ENCODE measurements at places on chromosomes 4 and X. TPM values are rescaled to one million over a fixed set of nuclear protein-coding genes. Genes with fewer than 3 reads are reported as not detected.

DAPP1 gene
- total RNA-seq, result not detected

RTL3 gene
- 0.15 TPM for total RNA-seq

ADH1C gene
- total RNA-seq, result not detected

GDI1 gene
- 113 TPM for total RNA-seq

BTK gene
- 0.11 TPM for total RNA-seq

WDR19 gene
- 7.3 TPM for total RNA-seq

CENPVL2 gene
- total RNA-seq, result not detected

CSAG1 gene
- 0.24 TPM for total RNA-seq

NLRP2B gene
- not detected for total RNA-seq

MAGEA4 gene
- not detected for total RNA-seq

SLC4A4 gene
- 1.6 TPM for total RNA-seq

DCAF8L2 gene
- not detected for total RNA-seq

GLRA3 gene
- not detected for total RNA-seq

SYTL4 gene
- total RNA-seq, result 2.5 TPM

HEPH gene
- not detected for total RNA-seq

IL13RA1 gene
- 68.4 TPM for total RNA-seq

PAGE4 gene
- not detected for total RNA-seq

KLHL4 gene
- total RNA-seq, result 6.3 TPM

ZNF157 gene
- total RNA-seq, result 0.03 TPM

MSANTD1 gene
- 0.06 TPM for total RNA-seq

MRPS18C gene
- total RNA-seq, result 39.7 TPM

FGA gene
- 18.7 TPM for total RNA-seq

SCML1 gene
- total RNA-seq, result 5.2 TPM

MEPE gene
- total RNA-seq, result not detected

SHROOM3 gene
- 15.8 TPM for total RNA-seq

FMR1NB gene
- total RNA-seq, result not detected

BEND2 gene
- not detected for total RNA-seq

SCD5 gene
- 6.2 TPM for total RNA-seq

USP26 gene
- not detected for total RNA-seq

KDR gene
- 0.10 TPM for total RNA-seq

TKTL2 gene
- not detected for total RNA-seq

ANK2 gene
- total RNA-seq, result 0.68 TPM

LDOC1 gene
- total RNA-seq, result 98.1 TPM

TLR10 gene
- total RNA-seq, result not detected

SLC38A5 gene
- total RNA-seq, result 0.16 TPM

OTC gene
- not detected for total RNA-seq

MAGEE2 gene
- total RNA-seq, result not detected

PLAC1 gene
- 0.59 TPM for total RNA-seq

SSX4 gene
- total RNA-seq, result not detected

APOOL gene
- 7.3 TPM for total RNA-seq

APLN gene
- total RNA-seq, result 0.77 TPM

DUSP21 gene
- not detected for total RNA-seq

PWWP3B gene
- total RNA-seq, result 0.01 TPM

F8 gene
- total RNA-seq, result 3.6 TPM
